ENCODE measurements at places on chromosomes 7 and 10. TPM values are rescaled to one million over a fixed set of nuclear protein-coding genes. Genes with fewer than 3 reads are reported as not detected.

NRAP gene
- not detected for total RNA-seq

SEMA3A gene
- 59.6 TPM for total RNA-seq

DNA sequence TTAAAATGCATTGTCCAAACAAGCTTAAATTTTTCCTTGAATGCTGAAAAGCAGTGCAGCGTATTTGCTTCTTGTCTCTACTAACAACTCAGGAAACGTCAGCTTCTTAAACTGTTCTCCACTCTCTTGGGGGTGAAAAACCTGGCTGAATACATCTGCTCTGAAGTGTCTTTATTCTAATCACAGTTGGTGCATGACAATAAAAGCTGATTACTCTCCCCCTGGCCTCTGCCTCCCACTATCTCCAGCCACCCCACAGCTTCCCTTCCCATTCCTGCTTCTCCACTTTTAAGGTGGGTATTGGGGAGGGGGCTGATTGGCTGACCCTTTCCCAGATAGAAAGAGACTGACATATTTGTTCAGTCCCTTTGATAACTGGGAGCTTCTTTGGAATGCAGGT is 456.0 kb downstream of the SORCS1 start:
- DNase-seq: no peak

- no peak for DNase-seq
Measured at GRCh38 chr7:99002148-99002826, 124.0 kb downstream of the TRRAP start.

Data from sigmoid colon (tissue), 7 donors.